Stimulated activated CD4-positive, alpha-beta T cell treated with anti-CD3 and anti-CD28 coated beads, TNF-alpha, amount 100 ng/mL, for 1 hour (primary cell): ENCODE measurements at places on chromosomes 1 and 21.

DNA sequence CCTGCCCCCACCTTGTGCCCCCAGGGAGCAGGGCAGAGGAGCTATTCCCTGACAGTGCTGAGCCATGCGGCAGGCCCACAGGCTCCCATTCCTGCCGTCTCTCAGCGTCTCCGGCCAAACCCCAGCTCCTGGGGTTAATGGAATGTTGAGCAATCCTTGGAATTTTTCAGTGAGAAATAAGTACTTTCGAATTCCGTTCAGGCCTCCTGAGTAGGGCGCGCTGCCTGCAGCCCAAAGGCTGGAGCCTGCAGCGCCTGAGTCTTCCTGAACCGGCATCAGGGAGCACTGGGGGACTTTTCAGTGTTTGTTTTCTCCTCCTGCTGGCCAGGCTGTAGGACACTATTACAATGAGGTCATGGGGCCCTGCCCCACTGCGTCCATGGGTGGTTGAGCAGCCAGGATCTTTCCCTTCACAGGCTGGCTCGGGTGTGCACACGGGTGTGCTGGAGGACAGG, 33.3 kb upstream of the CSF1 start:
- DNase-seq: no peak

DNA sequence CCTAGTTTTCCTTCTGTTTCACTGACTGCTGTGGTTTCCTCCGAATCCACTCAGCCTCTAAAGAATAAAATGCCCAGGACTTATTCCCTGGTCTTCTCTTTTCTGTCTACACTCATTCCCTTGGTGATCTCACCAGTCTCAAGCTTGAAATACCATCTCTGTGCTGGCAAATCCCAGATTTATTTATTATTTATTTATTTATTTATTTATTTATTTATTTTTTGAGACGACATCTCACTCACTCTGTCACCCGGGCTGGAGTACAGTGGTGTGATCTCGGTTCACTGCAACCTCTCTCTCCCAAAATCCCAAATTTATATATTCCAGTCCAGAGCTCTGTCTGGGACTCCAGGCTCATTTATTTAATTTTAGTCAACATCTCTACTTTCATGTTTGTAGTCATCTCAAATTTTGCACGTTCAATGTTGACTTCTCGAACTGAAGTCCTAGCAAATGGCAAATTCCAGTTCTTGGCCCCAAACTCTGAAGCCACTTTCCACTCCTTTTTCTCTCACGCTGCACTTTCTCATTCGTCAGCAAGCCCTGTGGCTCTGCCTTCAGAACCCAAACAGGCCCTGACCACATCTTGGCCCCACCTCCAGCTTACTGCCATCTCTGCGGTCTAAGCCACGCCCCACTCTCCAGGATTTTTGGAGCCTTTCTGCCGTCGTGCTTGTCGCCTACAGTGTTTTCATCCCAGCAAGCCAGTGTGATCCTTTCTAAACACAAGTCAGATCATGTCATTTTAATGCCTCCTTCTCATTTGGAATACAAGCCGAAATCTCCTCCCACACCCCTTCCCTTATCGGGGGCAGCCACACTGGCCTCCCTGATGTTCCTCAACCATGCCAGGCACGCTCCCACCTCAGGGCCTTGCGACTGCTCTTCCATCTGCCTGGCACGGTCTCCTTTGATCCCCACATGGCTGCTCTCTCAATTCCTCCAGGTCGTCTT, 14.2 kb upstream of the TENT5B start:
- no peak for DNase-seq

DNA sequence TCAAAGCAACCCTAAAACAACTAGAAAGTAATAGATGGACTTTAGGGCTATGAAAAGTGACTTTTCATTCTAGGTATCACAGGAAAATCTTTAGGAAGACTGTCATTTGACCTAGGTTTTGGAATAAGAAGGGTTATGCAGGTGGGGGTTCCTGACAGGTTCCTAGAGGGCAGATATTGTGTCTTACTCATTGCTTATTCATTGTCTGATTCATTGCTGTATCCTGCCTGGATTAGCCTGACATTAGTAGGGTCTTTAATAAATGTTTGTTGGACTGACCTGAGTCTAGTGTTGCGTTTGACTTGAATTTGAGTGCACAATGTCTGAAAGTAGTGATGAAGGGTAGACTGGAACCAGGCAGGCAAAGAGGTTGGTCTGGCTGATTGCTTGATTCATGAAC, 6.0 kb downstream of the FNBP1L start:
- DNase-seq: no peak

- no peak for DNase-seq
Measured at GRCh38 chr21:44448651-44449131, 6.6 kb upstream of the LRRC3 start.

DNA sequence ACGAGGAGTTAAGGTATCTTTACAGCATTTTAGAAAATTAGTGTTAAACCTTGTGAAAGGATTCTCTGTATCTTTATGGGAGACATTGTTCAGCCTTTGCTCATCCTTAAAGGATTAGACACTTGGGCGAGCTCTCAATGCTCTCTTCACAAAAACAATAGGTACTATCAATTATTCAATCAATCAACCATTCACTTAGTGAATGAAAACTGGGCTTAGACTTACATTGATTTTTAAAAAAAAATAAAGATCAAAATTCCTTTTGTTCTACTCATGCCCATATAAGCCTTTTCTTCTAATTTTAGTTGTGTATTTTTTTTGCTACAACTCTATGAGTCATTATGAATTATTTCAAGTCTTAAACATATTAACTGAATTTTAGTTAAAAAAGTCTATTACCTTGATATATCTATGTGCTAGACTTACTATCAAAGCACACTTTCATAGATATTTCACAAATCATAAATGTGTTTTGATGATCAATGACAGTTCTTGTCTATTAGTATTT, 181.2 kb downstream of the DPYD start:
- no peak for DNase-seq

GRCh38 chr1:167551362-167551761, 2.2 kb downstream of the CREG1 start:
- no peak for DNase-seq

DNA sequence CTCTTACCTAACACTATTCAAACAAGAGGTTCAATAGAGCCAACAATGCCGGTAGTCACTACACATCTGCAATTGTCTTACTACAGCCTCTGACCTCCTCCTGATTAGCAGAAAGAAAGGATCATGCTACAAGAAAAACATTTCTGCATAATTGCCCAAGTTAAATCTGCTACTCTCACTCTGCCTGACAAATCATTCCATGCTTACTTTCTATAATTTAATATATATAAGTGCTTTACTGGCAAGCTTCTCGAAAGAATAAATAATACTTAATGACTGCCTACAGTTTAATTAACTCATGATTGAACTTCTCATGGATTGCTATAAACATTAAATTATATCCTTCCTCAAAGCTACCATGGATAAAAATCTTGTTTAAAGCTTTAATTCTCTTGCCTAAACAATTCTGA, 156.0 kb downstream of the SLC45A1 start:
- DNase-seq: no peak

GRCh38 chr1:80047791-80048190, 1041.3 kb upstream of the ADGRL4 start:
- no peak for DNase-seq

DNA sequence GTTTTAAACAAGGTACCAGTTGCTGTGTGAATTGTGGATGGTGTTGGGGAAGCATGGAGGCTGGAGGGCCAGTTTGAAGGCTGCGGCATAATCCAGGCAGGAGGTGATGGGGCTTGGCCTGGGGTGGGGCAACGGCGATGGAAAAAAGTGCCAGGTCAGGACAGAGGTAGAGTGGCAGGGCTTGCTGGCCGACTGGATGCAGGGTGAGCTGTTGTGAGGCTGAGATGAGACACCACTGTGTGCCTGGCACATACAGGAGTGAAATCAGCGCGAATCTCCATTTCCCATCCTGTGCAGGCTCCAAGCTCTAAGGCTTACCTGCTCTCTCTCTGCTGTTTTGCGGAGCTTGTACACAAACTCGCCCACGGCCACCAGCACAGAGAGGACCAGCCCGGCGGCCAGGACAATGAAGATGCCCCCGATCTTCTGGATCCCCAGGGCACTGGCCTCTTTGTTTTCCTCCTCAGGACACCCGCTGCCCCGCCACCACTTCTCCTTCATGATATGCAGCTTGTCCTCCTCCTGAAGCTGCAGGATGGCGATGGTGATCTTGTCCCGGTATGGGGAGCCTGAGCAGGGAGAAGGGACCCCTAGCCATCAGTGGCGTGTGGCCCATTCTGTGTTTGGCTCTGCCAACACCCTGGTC, 229.5 kb downstream of the GRIK3 start:
- no peak for DNase-seq

DNA sequence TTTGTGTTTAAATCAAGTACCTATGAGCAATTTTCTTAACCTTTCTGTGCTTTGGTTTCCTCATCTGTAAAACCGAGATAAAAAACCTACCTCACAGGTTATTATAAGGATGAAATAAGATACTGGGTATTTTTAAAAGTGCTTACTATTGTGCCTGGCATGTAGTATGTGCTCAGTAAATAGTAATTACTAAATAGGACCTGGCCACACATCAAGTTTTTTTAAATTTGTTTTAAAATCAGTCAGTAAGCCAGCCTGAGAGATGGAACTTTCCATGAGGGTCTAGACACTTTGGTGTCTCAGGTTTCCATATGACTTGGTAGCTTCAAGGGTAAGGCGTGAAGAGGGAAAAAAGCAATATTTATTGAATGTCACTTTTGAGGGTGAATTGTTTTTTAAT, 7.0 kb upstream of the ATF3 start:
- DNase-seq: no peak

GRCh38 chr1:243447347-243447746, 191.5 kb downstream of the SDCCAG8 start:
- no peak for DNase-seq

DNA sequence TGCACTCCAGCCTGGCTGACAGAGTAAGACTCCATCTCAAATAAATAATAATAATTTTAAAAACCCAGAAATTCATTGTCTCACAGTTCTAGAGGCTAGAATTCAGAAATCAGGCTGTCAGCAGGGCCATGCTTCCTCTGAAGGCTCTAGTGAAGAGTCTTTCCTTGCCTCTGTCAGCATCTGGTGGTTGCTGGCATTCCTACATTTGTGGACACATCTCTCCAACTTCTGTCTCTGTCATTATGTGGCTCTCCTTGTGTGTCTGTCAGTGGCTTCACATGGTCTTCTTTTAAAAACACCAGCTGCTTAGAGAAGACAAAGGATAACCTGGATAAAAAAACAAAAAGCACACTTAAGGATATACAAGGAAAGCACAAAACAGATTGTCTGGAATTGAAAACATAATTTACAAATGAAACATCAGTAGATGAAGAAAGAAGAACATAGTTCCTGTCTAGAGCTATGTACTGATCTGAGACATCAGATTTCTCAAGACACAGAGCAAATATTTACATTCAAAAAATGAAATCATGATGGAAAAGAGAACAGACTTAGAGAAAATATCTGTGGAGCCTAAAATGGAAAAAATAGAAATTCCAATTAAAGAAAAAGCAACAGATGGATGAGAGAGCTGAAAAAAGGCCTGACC, 32.7 kb upstream of the ASB17 start:
- DNase-seq: no peak

GRCh38 chr1:152251391-152251790, 27.4 kb upstream of the HRNR start:
- DNase-seq: no peak

DNA sequence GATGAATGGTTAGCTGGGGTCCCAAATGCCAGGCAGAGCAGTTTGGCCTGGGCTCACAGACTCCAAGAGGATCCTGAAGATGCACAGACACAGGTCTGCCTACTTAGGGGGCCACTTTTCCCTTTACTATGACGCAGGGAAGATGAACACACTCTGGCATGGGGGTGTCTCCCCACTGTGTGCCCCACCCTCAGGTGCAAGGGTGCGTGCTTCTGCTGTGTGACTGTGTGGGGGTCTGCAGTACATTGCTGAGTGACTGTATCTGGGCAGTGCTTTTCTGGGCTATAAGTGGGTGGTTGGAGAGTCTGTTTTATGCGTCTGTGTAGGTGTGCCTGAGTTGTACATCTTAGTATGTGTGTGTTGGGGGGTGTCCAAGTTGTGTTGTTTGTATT, 3.8 kb downstream of the NR0B2 start:
- DNase-seq: no peak
